ENCODE measurements at places on chromosomes 12 and 14.

DNA sequence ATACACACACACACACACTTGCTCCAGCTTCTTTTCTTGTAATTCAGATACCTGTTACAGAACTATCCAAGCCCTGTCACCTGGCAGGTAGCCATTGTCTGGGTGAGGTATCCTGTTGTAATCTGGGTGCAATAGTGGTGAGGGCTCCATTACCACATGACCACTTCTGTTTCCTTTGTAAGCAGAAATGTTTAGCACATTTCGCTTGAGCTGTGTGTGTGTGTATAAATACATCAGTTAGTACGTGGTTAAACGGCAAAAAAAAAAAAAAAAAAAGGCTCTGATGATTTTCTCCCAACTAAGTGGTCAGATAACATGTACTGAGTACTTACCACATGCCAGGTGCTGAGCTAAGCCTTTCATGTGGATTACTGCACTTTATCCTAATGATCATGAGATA is 129.3 kb upstream of the SSTR1 start:
- no peak for DNase-seq

- DNase-seq: no peak
Observed at GRCh38 chr12:92529944-92530343, 172.8 kb upstream of the PLEKHG7 start.

- no peak for DNase-seq
Observed at GRCh38 chr12:100995201-100995600, 200.6 kb downstream of the ANO4 start.

GRCh38 chr12:117149431-117149830 is 40.8 kb downstream of the FBXO21 start:
- no peak for DNase-seq

DNA sequence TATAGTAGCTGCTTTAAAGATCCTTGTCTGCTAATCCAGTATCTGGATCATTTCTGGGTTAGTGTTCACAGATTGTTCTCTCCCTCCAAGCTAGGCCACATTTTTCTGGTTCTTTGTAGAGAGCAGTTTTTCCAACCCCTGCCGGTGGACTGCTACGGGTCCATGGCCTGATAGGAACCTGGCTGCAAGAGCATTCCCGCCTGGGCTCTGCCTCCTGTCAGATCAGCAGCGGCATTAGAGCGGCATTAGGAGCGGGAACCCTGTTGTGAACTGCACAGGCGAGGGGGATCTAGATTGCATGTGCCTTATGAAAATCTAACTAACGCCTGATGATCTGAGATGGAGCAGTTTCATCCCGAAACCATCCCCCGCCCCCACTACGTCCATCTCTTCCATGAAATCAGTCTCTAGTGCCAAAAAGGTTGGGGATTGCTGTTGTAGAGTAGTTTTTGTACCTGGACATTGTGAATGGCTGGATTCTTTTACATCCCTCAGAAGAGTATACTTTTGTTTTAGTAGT is 50.4 kb downstream of the MYRFL start:
- no peak for DNase-seq
